ENCODE measurements at places on chromosomes 3 and 15.

DNA sequence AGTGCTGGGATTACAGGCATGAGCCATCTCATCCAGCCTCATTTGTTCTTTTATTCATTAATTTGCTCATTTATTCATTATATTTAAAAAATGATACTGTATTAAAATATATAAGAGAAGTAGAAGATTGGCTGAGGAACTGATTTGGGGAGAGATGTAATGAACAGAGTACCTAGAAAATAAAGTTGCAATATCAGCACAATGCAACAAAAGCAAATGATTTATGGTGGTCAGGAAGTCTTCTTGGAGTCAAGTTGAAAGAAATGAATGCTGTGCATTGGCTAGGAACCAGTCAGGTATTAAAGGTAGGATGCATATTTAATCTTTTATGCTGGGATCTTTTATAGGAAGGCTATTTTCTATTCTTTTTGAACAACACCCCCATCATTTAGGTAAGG is 152.2 kb downstream of the C3orf38 start:
- DNase-seq: no peak
- H3K4me3 ChIP-seq: no peak overlapping the region
- peaks cover 5% of the 10 kb centered on the region for H3K4me1 ChIP-seq
- no peaks in the 10 kb centered on the region for H3K27me3 ChIP-seq
- H3K36me3 ChIP-seq: no peaks in the 10 kb centered on the region
- H3K27ac ChIP-seq: no peak overlapping the region

GRCh38 chr3:144770281-144770680 is 798.7 kb downstream of the DIPK2A start:
- H3K4me1 ChIP-seq: no peaks in the 10 kb centered on the region
- peaks cover 4% of the 10 kb centered on the region for H3K27me3 ChIP-seq
- no peak overlapping the region for H3K4me3 ChIP-seq
- DNase-seq: no peak
- H3K27ac ChIP-seq: no peak overlapping the region
- H3K36me3 ChIP-seq: no peaks in the 10 kb centered on the region

- no peaks in the 10 kb centered on the region for H3K36me3 ChIP-seq
- peak; percentile 62 for DNase-seq
- no peaks in the 10 kb centered on the region for H3K27me3 ChIP-seq
- H3K4me3 ChIP-seq: peak overlapping the region; percentile 39
- H3K27ac ChIP-seq: peak overlapping the region; percentile 99
- H3K4me1 ChIP-seq: peaks cover 67% of the 10 kb centered on the region
These were observed 31.0 kb downstream of the EPHB3 start for GRCh38 chr3:184592371-184593219.

DNA sequence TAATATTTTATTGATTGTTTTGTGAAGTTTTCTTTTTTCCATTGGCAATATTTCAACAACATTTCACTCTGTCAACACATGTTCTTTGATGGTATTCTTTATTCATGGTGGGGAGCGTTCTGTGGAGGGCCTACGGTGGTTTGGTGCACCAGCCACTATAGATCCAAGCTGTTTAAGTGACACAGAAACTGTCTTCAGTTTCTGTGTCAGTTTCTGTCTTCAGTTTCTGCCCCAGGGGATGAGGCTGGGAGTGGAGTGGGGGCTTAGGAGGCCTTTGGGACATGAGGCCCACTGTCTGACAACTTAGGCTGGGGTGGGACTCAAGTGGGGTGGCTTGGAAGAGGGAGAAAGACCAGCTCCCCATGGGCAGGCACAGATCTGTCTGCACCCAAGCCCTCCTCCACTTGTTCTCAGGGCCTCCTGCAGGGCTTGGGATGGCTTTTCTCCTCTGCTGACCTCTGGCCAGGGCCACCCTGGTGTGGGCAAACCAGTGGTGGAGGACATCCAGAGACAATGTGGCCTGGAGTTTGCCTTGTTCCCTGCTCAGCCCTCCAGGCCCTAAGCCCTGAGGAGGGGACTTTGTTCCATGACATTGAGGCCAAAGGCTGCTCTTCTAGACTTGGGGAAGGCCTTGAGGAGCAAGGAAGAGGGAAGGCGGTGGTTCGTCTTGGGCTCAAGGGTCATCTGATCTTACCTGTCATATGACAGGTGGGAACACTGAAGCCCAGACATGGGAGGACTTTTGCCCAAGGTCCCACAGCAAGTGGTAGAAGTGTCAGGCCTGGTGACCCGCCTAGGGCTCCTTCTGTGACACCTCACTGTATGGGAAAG is 60.3 kb upstream of the SMAD6 start:
- H3K36me3 ChIP-seq: no peaks in the 10 kb centered on the region
- DNase-seq: no peak
- peaks cover 5% of the 10 kb centered on the region for H3K27me3 ChIP-seq
- no peak overlapping the region for H3K27ac ChIP-seq
- H3K4me1 ChIP-seq: peaks cover 7% of the 10 kb centered on the region

DNA sequence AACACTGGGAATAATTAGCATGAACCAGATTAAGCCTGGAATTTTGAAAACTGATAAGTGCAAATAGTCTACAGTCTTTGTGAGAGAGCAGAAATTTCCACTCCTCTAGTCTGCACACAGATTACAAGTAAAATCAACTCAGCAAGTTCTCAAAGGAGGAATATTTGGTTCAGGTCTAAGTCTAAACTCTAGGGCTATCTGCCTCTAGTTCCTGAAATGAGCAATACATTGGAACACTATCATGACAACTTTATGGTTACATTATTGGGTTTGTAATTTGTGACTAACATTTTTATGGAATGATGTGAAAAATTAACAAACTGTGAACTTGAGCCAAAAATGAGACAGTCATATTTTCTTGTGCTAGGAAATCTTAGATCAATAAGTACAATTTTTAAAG is 30.8 kb upstream of the ADGRG7 start:
- H3K4me3 ChIP-seq: no peak overlapping the region
- DNase-seq: no peak
- H3K27me3 ChIP-seq: no peaks in the 10 kb centered on the region

- H3K36me3 ChIP-seq: no peaks in the 10 kb centered on the region
- peaks cover 51% of the 10 kb centered on the region for H3K4me1 ChIP-seq
- H3K27me3 ChIP-seq: peaks cover 7% of the 10 kb centered on the region
- no peak overlapping the region for H3K4me3 ChIP-seq
- H3K27ac ChIP-seq: no peak overlapping the region
These were observed 228.3 kb downstream of the ADAMTS17 start for GRCh38 chr15:100113351-100114080.

- H3K36me3 ChIP-seq: no peaks in the 10 kb centered on the region
- no peak overlapping the region for H3K27ac ChIP-seq
- no peak for DNase-seq
- no peaks in the 10 kb centered on the region for H3K4me1 ChIP-seq
- H3K4me3 ChIP-seq: no peak overlapping the region
These were observed 263.8 kb upstream of the UBE2E2 start for GRCh38 chr3:22939349-22939748.

DNA sequence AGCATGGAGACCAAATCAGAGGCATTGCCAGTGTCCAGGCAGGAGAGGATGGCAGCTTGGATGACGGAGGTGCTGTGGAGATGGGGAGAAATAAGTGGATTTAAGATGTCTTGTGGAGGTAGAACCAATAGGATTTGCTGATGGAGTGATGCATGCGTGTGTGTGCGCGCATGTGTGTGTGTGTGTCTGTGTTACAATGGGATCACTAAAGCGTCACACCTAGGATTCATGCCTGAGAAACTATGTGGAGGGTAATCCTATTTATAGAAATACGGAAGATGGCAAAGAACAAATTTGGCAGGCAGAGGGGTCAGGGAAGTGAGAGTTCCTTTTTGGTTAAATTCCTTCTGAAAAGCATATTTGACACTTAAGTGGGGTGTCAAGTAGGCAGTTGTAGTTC is 64.8 kb upstream of the ARL8B start:
- H3K27ac ChIP-seq: no peak overlapping the region
- no peaks in the 10 kb centered on the region for H3K36me3 ChIP-seq
- no peak overlapping the region for H3K4me3 ChIP-seq
- no peak for DNase-seq

GRCh38 chr3:113243846-113244245 is 32.5 kb downstream of the BOC start:
- peaks cover 71% of the 10 kb centered on the region for H3K36me3 ChIP-seq
- H3K27ac ChIP-seq: peak overlapping the region; percentile 72
- no peak for DNase-seq
- H3K27me3 ChIP-seq: no peaks in the 10 kb centered on the region

DNA sequence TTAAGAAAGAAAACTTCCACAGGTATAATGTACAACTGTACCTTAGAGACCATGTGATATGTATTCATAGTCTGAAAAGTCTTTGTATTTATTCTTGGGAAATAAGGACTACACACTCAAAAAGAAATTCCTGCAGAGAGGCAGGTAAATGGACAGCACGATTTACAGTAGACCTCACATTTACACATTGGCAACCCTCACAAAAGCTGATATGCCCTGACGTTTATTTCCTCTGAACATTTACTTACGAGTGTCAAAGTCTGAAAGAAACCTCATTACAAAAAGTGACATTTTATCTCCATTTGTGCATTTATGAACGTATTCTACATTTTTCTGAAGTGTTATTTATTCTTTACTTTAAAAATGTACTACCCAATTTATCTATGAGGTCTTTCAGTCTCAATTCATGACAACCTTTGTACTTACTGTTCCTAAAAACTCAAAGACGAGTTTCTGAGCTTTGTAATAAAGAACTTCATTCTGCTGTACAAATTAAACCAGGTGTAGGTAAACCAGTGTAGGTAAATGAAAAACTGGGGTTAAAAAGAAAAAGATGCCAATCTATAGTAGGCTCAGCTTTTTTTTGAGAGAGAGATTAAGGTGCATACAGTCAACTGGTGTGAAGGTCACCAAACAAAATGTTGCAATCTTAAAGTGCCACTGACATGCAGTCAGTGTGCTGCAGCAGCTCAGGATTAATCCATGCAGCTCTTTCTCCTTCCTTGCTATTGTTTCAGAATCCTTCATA is 44.3 kb downstream of the THRB start:
- no peak overlapping the region for H3K27ac ChIP-seq
- H3K4me1 ChIP-seq: peaks cover 13% of the 10 kb centered on the region
- H3K36me3 ChIP-seq: no peaks in the 10 kb centered on the region
- no peak for DNase-seq
- peaks cover 3% of the 10 kb centered on the region for H3K27me3 ChIP-seq
- H3K4me3 ChIP-seq: no peak overlapping the region

- H3K4me3 ChIP-seq: no peak overlapping the region
- H3K27me3 ChIP-seq: peaks cover 4% of the 10 kb centered on the region
- H3K27ac ChIP-seq: no peak overlapping the region
- DNase-seq: no peak
These were observed 531.0 kb upstream of the NR2F2 start for GRCh38 chr15:95799286-95800200.

DNA sequence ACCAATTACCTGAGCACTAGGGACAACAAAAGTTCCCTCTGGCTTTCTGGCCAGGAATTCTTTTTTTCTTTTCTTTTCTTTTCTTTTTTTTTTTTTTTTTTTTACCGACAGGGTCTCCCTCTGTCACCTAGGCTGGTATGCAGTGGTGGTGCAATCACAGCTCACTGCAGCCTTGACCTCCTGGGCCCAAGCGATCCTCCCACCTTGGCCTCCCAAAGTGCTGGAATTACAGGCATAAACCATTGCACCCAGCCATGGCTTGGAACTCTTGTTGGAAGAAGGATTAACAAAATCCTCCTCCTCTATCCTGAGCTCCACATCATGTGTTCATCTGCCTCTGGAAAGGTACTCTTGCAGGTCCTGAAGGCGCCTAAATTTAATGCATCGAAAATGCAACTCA is 2.9 kb upstream of the LTF start:
- H3K27ac ChIP-seq: no peak overlapping the region
- no peak overlapping the region for H3K4me3 ChIP-seq
- DNase-seq: no peak
- peaks cover 54% of the 10 kb centered on the region for H3K27me3 ChIP-seq
- peaks cover 5% of the 10 kb centered on the region for H3K4me1 ChIP-seq

GRCh38 chr15:60800299-60801072 is 321.5 kb upstream of the ICE2 start:
- peaks cover 42% of the 10 kb centered on the region for H3K4me1 ChIP-seq
- peaks cover 5% of the 10 kb centered on the region for H3K27me3 ChIP-seq
- H3K4me3 ChIP-seq: no peak overlapping the region
- DNase-seq: no peak
- H3K27ac ChIP-seq: peak overlapping the region; percentile 12

- no peaks in the 10 kb centered on the region for H3K36me3 ChIP-seq
- no peak for DNase-seq
- H3K27me3 ChIP-seq: no peaks in the 10 kb centered on the region
- H3K4me1 ChIP-seq: peaks cover 5% of the 10 kb centered on the region
- no peak overlapping the region for H3K4me3 ChIP-seq
- H3K27ac ChIP-seq: no peak overlapping the region
These were observed 74.9 kb downstream of the BTLA start for GRCh38 chr3:112424394-112424793.

GRCh38 chr15:59347915-59348314 is 24.8 kb downstream of the MYO1E start:
- H3K4me1 ChIP-seq: peaks cover 23% of the 10 kb centered on the region
- no peak overlapping the region for H3K4me3 ChIP-seq
- DNase-seq: no peak
- no peak overlapping the region for H3K27ac ChIP-seq
- peaks cover 3% of the 10 kb centered on the region for H3K27me3 ChIP-seq

- H3K36me3 ChIP-seq: no peaks in the 10 kb centered on the region
- H3K4me1 ChIP-seq: peaks cover 9% of the 10 kb centered on the region
- no peak for DNase-seq
- H3K27ac ChIP-seq: no peak overlapping the region
These were observed 17.9 kb downstream of the PLS1 start for GRCh38 chr3:142614059-142614626.

DNA sequence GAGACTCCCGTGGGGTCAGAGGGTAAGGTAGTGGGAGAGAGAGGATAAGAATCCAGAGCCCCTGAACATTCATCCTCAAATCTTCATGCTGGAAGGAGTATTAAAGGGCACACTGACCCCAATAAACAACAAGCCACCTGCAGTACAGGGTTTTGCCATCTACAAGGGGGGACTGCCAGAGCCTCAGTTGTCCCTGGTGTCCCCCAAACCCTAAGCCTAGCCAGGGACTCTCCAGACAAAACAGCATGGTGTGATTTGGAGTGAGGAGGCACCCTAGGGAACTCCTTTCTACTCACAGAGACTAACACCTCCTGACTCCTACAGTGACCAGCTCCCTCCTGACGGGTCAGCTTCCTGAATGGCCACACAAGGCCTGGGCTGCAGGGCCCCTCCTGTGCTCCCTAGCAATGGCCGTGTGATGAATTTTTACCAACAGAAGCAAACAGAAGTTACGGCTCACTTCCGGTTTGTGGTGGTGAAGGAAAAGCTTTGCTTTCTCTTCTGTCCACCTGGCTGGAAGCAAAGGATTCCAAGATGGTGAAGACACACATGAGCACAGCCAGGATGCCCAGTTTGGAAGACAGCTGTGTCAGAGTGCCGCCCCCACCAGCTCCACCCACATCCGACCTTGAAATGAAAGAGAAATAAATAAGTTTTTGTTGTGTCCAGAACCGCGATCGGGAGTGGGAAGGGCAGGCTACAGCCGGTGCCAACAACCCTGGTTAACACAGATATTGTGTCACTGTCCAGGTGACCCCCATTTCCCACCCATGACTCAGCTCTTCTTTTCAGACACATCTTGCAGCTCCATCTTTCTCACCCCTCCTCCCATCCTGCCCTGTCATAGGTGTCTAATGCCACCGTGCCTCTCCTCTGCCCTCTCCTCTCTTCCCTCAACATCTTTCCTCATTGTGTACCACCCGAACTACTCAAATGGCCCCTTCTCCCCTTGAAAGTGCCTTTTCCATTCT is 69.6 kb upstream of the ATP13A3 start:
- peak overlapping the region; percentile 22 for H3K4me3 ChIP-seq
- peaks cover 3% of the 10 kb centered on the region for H3K27me3 ChIP-seq
- H3K4me1 ChIP-seq: peaks cover 36% of the 10 kb centered on the region
- peak overlapping the region; percentile 27 for H3K27ac ChIP-seq
- H3K36me3 ChIP-seq: no peaks in the 10 kb centered on the region
- DNase-seq: no peak

Measured in nephron progenitor cell (in vitro differentiated cells).